T-helper 1 cell (primary cell): ENCODE measurements at places on chromosomes 3 and 15.

- no peak for DNase-seq
Measured at GRCh38 chr15:63104727-63105126, 16.9 kb upstream of the LACTB start.

- no peak for DNase-seq
Measured at GRCh38 chr3:26198609-26199008, 408.7 kb downstream of the OXSM start.

- no peak for DNase-seq
Measured at GRCh38 chr15:25481208-25481859, 42.5 kb upstream of the UBE3A start.

DNA sequence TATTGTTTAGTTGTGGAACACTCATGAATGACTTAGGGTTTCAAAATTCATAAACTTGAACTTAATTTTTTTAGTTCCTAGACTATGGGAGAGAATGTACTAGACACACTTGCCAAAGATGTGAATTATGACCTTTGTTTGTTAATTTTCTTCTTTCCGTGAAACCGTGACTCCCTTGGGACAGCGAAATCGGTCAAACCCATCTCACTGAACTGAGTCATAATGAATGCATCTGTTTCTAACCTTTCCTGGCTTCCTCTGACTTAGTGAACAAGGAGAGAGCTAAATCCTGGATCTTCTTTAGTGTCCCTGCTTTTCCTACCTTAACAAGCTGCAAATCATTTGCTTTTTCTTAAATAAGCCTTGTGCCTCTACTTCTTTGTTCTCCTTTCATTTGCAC lies 85.5 kb downstream of the LARS2 start:
- DNase-seq, result no peak

DNA sequence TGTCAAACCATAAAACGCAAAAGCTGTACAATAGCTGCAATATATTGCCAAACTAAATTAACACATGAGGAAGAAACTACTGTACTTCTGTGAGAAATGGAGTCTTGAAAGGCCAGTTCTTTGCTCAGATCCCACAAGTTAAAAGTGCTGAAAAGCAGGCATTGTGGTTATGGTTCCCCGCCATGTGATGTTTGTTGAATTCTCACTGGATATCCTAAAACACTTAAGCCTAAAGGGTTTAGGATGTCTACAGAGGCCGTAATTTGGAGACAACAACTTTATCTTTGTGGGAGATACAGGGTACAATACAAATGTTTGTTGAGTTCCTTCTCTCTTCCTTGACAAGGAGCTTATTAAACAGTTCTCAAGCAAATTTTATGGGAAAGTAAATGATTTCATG lies 53.2 kb downstream of the TMEM212 start:
- no peak for DNase-seq

DNA sequence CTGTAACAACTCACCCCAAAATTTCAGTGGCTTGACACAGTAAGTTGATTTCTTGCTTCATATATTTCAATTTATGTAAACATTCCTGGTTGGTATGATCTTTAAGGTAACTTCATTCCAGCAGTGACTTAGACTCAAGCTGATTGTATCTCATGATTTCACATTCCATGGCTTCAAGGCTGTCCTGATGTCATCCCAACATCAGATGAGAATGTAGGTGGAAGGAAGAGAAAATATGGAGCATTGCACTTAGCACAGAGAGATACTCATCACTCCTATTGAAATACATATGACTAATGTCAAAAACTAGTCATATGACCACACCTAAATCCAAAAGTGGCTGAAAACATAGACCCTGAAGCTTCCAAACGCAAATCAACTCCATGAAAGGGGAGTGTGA lies 793.8 kb downstream of the TBL1XR1 start:
- DNase-seq, result no peak

DNA sequence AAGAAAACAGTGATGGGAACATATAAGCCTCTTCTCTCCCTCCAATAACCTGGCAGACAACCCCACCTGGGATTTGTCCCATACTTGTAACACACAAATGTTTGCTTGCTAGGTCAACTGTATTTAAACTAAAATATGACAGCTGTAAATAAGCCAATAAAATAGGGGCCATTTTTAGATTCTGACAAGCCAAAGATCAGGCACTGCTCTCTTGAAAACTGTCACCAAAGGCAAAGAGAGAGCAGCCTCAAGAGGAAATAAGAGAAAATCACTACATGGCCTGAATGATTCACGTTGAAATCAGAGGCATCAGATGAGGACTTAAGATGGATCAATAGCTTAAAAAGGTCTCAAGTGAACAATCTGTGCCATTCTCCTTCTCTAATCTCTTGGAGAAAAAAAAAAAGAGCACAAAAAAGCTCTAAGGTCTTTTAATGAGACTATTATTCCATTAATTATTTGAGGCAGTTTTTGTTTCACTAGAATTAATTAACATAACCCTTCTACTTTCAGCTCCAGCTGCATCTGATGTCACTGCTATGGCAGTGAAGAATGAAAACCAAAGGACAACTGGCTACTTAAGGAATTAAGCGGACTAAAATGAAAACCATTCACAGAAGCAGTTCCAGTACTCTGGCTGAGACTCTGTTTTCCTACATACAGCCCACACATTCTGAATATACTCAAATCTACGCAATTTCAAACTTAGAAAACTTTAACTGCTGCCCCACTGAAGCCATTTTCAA lies 19.0 kb downstream of the MYO5A start:
- no peak for DNase-seq

GRCh38 chr3:69422751-69423150 lies 36.9 kb upstream of the FRMD4B start:
- DNase-seq, result no peak

- peak; percentile 93 for DNase-seq
Measured at GRCh38 chr3:9843715-9844438, at the start of gene RPUSD3. Gene RPUSD3, minus strand, starts transcription at chr3:9844008. Its CDS starts 18 bp downstream, at chr3:9843990.

DNA sequence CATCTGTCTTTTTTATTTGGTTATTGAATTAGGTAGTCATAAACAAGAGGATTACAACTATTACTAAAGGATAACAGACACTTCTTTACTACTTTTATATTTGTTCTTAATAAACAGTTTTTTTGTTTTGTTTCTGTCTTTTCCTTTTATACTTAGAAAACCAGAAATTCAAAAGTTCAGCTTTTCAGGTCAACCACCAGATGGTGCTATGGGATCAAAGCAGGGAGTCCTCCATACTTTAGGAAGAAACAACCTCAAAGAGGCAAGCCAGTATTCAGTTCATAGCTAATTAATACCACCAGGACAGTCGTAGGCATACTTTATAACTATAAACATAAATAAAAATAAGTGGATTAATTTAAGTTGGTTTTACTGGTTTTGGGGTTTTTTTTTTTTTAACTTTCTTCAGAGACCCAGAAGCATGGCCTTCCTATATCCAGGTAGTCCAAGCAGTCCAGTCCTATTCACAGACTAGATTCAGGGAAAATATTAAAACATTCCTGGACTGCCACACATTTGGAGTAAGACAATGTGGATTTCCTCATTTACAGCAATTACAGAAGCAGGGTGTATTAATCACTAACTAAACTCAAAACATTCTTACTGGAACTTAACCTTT lies 16.0 kb upstream of the EID1 start:
- DNase-seq, result peak; percentile 33

DNA sequence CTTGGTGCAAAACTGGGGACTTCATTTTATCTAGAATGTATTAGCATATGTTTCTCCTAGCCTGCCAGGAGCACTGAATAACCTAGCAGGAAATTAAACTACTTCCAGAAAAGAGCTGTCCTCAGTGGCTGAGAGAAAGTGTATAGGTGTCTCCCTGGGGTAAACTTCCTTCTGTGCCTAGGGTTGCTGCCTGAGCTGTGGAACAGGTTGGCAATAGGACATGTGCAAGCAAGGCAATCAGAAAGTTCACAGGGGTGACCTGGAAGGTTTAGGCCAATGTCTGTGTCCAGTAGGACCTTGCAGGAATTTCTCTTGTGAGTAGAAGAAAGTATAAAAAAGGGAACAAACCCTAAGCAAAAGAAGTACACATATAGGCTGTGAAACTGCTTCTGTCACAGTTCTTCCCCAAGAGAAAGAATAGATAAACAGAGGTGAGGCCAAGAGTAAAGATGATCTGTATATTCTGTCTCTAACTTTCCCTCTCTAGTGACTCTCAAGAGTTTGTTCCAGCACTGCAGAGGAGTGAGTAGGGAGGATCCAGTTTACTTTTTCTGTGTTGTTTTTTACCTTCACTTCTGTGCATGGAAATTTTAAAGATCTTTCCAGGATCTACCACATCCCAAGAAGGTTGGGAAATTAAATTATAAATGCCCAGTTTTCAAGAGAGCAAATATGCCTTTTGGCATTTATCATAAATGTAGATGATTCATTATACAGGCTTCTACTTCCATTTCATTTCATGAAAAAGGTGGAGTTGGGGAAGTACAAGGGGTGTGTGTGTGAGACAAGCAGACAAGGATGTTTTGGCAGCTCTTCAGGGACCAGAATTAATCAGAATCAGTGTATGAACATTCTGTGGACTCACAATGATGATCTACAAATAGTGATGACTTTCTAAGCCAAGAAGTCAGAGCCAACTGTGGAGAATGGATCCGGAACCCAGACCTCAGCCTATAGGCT lies 155.2 kb downstream of the RBPMS2 start:
- DNase-seq, result no peak

GRCh38 chr15:28987337-28987736 lies 101.6 kb downstream of the APBA2 start:
- no peak for DNase-seq

GRCh38 chr3:37993820-37994638 lies 3.4 kb downstream of the VILL start:
- peak; percentile 75 for DNase-seq

GRCh38 chr3:119891944-119892721 lies 110.2 kb downstream of the NR1I2 start:
- peak; percentile 57 for DNase-seq

- no peak for DNase-seq
Measured at GRCh38 chr15:99568625-99569352, 3.0 kb downstream of the MEF2A start.

- no peak for DNase-seq
Measured at GRCh38 chr15:57993409-57994145, 71.9 kb downstream of the ALDH1A2 start.

- DNase-seq, result no peak
Measured at GRCh38 chr3:47412842-47413520, 32.2 kb downstream of the PTPN23 start.

DNA sequence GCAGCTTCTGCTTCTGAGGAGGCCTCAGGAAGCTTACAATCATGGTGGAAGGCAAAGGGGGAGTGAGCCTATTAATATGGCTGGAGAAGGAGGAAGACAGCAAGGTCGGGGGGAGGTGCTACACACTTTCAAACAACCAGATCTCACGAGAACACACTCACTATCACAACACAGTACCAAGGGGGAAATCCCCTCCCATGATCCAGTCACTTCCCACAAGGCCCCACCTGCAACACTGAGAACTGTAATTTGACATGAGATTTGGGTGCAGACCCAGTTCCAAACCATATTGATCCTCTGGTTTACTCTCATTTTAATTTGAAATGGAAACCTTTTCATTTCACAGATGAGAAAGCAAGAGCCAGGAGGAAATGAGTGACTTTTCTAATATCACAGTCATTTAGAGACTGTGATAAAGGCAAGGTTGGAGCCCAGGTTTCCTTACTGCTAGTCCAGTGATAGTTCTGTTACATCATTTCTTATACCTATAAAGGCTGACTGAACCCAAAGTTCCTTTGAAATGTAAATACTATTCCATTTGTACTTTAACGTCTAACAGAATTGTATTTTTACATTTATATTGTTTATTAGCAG lies 105.8 kb upstream of the GAP43 start:
- DNase-seq, result no peak

DNA sequence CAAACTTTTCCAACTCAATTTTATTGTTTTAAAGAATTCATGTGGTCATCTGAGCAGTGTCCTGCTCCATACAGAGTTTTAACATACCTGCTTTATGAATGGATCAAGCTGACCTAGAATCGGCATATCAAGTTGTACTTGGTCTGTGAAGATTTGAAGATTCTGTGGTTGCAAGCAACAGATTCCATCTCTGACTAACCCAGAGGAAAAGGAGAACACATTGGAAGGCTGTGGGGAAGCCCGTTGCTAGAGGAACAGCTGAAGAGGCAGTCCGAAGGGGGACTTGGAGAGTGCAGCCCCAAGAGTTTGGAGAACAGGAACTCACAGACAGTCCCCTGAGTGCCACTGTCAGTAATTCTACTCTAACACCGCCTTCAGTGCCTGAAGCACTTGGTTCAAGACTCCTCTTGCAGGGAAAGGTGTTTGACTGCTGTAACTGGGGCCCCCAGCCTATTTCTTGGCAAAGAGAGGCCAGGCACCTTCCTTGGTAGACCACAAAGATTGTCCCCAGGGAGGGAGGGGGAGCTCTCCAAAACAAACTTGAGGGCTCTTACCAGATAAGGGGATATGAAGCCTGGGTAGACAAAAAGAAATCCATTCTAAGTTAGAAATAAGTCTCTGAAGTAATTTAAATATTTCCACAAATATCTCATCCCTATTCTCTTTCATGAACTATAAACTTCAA lies 88.8 kb downstream of the LARS2 start:
- no peak for DNase-seq

- DNase-seq, result peak; percentile 38
Measured at GRCh38 chr15:34588046-34588674, 4.7 kb upstream of the GOLGA8B start.

- DNase-seq, result no peak
Measured at GRCh38 chr15:47794252-47794914, 77.1 kb downstream of the SEMA6D start.

GRCh38 chr3:159947220-159947619 lies 41.4 kb upstream of the IL12A start:
- DNase-seq, result no peak

DNA sequence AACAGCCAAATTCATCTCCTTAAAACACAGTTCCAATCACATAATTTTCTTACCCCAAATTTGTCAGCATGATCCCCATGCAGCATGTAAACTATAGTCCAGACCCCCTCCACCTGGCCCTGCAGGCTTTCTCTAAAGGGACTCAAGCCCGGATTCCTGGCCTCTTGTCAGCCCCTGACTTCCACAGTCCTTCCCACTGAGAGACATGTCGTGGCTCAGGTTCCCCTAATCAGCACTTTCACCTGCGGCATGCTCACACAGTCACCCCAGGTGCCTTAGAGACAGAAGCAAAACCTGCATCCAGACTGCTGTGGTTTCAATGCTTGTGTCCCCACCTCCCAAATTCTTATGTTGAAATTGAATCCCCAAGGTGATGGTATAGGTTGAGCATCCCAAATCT lies 372.7 kb upstream of the ATP10A start:
- no peak for DNase-seq

DNA sequence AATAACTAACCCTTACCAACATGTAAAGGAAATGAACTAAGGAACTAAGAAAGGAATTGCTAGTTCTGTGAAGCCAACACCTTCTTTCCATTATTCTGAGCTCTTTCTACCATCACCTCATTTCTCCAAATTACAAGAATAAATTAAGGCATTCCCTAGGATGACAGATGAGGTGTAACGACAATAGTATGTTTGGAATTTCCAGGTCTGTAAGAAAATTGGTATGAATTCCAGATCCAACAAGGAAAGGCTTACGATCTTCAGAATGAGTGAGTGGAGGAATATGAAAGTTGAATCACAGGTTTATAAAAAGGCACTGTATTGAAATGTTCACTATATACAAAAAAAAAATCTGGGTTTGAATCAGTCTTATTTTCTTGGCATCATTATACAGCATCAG lies 4.5 kb upstream of the NANOGP8 start:
- no peak for DNase-seq

- DNase-seq, result no peak
Measured at GRCh38 chr3:144687862-144688261, 716.2 kb downstream of the DIPK2A start.

GRCh38 chr3:29568355-29568754 lies 287.5 kb downstream of the RBMS3 start:
- DNase-seq, result no peak

- no peak for DNase-seq
Measured at GRCh38 chr3:79019137-79019923, 748.5 kb downstream of the ROBO1 start.
